ENCODE measurements at places on chromosomes 11 and 22.

DNA sequence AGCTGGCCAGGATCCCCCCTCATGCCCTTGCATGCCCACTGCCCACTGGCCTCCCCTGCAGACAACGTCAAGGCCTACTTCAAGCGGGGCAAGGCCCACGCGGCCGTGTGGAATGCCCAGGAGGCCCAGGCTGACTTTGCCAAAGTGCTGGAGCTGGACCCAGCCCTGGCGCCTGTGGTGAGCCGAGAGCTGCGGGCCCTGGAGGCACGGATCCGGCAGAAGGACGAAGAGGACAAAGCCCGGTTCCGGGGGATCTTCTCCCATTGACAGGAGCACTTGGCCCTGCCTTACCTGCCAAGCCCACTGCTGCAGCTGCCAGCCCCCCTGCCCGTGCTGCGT, 7.9 kb downstream of the AIP start:
- no peak for DNase-seq

DNA sequence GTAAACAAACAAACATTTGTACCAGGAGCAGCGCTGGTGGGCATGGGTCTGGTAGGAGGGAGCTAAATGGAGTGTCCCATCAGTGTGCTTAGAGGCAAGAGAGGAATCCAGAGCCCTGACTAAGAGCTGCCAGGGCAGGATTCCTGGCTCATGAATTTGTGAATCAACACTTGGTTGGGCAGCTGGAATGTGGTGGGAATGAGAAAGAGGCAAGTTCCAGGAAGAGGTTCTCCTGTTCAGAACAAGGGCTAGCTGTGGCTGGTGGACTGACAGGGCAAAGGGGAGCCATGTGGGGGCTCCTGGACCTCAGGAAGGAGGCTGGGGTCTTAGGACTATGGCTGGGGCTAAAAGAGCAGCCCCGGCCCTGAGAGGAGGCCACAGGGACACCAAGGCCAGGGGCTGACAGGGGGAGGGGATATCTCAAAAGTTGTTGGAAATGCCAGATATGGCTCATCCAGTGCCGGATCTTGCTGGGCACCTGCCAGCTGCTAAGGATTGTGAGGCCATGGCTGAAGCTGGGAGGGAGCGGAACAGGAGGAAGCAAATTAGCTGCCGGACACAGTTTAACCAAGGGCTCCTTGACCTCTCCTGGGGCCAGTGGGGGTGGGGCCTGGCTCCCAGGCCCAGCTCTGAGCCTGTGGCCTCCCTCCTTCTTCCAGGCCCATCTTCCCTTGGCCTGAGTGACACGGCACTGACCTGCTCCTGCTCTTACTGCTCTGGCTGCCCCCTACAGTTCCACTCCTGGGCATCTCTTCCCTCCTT, 14.6 kb upstream of the P2RY6 start:
- no peak for DNase-seq

GRCh38 chr22:30212363-30212995, 34.1 kb downstream of the LIF start:
- no peak for DNase-seq

DNA sequence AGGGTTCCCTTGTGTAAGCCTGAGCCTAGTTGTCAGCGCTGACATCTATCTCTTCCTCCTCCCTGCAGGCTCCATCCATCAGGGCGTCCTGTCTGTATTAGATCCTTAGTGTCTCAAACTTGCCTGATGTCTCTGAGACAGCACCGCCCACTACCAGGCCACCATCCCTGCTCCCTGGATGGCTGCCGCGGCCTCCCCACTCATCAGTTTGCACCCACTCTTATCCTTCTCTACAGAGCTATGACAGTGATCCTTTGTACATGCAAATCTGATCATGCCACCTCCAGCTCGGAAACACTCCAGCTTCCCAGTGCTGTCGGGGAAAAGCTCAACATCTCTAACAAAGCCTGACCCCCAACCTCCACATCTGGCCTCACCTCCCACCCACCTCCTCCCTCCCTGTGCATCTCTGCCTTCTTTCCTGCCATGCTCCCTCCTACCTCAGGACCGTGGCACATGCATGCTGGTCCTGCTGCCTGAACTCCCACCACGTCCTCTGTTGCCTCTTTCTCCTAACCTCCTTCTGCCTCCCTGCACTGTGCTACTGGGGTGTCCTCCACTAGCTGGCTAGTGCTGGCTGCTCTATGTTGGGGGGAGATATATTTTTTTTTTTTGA, 61.6 kb upstream of the EIF3D start:
- no peak for DNase-seq

- no peak for DNase-seq
These were observed 56.6 kb downstream of the CCDC81 start for GRCh38 chr11:86431258-86431657.

DNA sequence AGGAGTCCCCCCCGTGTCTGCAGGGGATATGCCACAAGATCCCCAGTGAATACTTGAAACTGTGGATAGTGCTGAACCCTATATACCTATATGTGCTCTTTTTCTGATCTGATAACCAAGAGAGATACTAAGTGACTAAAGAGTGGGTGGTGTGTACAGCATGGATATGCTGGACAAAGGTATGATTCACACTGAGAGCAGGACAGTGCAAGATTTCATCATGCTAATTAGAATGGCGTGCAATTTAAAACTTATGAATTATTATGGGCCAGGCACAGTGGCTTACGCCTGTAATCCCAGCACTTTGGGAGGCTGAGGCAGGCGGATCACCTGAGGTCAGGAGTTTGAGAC, 90.2 kb upstream of the ALKBH3 start:
- no peak for DNase-seq

DNA sequence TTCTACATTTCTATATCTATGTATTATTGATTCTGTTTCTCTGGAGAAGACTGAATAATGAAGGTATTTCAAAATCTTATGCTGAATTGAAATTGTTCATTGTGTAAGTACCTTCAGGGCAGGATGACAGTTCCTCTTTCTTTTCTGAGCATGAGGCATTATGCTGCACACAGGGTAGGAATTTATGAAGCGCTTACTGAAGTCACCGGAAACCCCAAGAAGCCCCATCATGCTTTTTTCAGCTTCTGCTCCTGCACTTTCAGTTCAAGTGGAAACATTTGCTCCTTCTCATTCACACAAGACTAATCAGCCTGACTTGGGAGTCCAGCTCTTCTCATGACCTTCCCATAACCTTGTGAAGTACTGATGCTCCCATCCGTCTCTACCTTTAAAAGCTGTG, 314.7 kb upstream of the SORL1-AS1 start:
- DNase-seq: no peak

DNA sequence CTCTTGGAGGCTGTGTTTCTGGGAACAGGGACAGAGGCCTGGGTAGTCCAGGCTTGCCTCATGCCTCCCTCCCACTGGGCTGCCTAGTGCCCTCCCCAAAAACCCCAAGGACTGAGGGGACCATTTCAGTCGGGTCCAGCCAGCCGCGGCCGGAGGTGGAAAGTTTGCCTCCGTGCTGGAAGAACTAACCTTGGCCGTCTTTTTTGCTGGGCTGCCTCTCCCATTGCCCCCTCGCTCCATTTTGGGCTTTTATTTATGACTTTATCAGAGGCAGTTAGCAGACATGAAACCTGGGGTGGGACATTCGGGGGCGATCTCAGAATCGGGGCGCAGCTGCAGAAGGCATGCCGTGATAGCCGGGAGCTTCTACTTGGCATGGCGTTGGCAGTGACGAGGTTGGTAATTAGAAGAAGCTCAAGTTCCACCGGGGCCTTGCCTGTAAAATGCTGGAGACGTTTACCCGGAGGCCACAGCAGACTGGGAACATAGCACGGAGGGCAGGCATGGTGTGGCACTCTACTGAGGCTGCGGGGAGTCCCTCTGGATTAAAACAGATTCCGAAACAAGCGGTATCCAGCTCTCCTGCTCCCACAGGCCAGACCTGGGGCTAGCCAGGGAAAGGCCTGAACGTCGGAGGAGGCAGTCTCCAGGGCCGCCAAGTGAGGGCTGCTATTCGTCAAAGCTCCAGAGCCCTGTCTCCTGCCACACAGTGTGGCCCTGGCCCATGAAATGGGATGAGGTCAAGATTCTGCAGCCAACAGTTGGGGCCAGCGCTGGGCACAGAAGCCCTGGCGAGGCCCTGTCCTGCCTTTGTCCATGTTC, 76.4 kb upstream of the PPARA start:
- DNase-seq: no peak

DNA sequence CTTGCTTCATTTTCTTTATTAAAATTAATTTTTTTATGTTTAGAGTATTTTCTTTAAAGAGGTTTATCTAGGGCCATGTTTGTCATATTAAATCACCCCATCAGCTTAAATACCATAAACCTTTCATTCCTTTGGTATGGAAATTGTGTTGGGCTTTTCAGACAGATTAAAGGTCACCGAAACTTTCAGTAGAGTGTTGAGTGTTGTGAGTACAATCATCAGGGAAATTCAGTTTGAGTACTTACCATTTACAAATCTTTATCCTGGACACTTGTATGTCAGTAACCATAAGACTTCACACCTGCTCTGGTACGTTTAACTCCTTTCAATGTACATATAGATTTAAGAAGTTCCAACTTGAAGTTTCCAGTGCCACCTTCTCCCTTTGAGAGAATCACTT, 12.0 kb downstream of the PRMT3 start:
- no peak for DNase-seq

DNA sequence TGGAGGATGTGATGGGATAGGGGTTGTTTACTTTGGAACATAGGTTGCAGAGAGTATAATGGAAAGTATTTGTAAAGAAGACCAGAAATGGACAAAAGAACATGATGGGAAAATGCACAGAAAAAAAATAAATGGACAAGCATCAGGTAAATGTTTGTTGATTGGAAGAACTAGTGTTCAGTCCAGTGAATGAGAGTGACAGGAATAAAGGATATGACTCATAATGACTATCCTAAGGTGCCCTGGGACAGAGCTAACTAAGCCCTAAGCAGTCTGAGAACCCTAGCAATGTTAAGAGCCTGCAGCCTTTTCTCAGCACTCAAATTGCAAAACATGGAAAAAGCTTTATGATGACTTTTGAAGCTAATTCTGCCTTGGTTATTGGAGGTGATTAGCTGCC, 732.8 kb upstream of the ANO5 start:
- DNase-seq: no peak

DNA sequence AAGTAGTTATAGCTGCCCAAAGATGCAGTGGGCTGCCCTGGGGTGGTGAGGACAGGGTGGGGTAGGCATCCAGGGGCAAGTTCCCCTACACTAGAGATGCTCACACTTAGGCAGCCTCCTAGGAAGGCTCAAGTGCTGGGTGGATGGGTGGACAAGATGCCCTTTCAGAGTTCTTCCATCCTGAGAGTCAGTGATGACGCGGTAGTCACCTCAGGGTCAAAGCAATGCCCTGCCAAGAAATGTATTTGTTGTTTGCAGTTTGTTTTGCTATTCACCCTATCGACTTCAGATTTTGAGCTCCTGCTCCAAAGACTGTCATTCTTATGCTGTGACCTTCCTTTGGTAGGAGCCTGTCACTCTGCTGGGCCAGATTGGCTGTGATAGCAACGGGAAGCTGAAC, 18.9 kb downstream of the POLA2 start:
- DNase-seq: no peak

DNA sequence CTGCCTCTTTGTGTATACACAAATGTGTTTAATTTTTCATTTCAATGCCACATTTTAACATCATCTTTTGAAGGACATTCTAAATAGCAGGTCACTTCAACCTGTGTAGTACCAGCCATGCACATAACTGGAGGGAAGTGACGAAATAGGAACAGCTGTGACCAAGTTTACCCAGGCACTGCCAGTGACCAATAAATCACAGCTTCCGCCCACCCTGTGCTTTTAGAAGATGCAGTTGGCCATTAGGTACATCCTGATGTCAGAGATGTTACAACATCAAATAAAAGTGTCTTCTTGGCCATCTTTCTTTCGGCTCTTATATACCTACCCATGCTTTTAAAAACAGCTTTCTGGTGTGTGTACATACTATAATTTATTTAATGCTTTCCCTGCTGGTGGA, 7.8 kb downstream of the LDLRAD3 start:
- DNase-seq: peak; percentile 12

GRCh38 chr11:34145073-34145472, 39.6 kb downstream of the NAT10 start:
- no peak for DNase-seq

- no peak for DNase-seq
These were observed 550.9 kb upstream of the CCDC90B start for GRCh38 chr11:83836883-83837654.

GRCh38 chr11:64360448-64360921, 1.5 kb downstream of the RPS6KA4 start:
- no peak for DNase-seq

DNA sequence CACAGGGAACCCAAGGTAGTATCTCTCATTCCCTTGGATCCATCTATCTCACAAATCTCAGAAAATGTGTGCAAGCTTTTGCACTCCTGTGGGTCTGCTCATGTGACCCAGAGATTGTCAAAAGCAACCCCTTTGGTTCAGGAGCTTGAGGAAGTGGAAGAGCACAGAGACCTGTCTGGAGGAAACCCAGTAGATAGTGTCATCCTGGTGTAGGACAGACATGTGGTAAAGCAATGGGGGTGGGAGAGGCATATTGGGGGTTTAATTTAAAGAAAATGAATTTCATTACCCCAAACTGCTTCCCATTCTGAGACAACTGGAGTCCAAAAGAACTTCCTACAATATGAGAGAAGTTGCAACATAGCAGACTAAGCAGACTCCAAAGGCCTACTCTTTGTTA, 5.8 kb upstream of the MS4A14 start:
- DNase-seq: no peak

DNA sequence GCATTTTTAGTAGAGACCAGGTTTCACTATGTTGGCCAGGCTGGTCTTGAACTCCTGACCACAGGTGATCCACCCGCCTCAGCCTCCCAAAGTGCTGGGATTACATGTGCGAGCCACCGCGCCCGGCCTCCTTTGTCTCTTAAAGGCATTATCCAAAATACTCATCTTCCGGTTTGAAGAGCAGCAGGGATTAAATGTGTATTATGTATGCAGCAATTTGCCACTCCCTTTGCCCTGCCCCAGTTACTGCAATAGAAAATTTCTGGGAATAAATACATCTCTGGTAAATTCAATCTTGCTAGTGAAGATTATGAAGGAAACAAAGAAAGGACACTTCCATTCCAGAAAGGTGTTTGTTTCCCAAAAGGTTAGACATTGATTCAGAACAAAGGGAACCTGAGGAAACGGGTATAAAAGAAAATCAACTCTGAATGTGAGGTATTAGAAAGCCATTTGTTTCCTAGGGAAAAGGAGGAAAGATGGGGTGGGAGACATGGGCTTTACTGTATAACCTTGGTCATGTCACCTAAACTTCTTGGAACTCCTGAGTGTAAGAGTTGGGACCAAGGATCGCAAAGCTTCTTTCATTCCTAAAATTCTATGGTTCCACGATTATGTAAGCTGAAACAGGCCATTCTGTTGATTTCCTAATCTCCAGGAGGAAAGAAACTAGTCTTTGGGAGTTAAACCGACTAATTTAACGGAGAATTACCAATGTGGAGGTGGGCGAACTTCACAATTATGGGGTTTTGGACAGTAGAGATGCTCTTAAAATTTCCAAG, 959 bp upstream of the HIPK3 start:
- no peak for DNase-seq
